ENCODE measurements at places on chromosomes 1 and 21. TPM values are rescaled to one million over a fixed set of nuclear protein-coding genes. Genes with fewer than 3 reads are reported as not detected.

Gene EFNA1
- total RNA-seq, result 31.6 TPM

Gene GFI1
- total RNA-seq, result 0.67 TPM

Gene C8B
- total RNA-seq, result not detected

Gene DYRK3
- total RNA-seq, result 9.0 TPM

Gene KIF26B
- total RNA-seq, result 0.04 TPM

Gene KLHDC7A
- total RNA-seq, result 1.4 TPM

Gene TNNI3K
- total RNA-seq, result not detected

Gene SERINC2
- total RNA-seq, result 27.5 TPM

Gene LCA5L
- 1.9 TPM for total RNA-seq

Gene FAM72B
- total RNA-seq, result 5.9 TPM

Gene SUSD4
- total RNA-seq, result 0.48 TPM

Gene KCNJ9
- total RNA-seq, result not detected

Gene RIIAD1
- not detected for total RNA-seq

Gene HPDL
- total RNA-seq, result 3.6 TPM

Gene SVBP
- 16.0 TPM for total RNA-seq

Gene PEX11B
- 33.2 TPM for total RNA-seq

Gene SGIP1
- total RNA-seq, result not detected

Gene DCDC2B
- not detected for total RNA-seq

Gene CCDC18
- total RNA-seq, result 5.0 TPM

Gene ZNF593OS
- not detected for total RNA-seq

Gene RSPH1
- total RNA-seq, result 0.68 TPM

Gene RGS21
- total RNA-seq, result not detected

Gene TTC22
- total RNA-seq, result not detected
